IPS DF 19.7 (cell line): ENCODE measurements at places on chromosomes 7 and 10.
A peak's percentile ranks its signal among the peaks of the same experiment; 100 is the strongest.

DNA sequence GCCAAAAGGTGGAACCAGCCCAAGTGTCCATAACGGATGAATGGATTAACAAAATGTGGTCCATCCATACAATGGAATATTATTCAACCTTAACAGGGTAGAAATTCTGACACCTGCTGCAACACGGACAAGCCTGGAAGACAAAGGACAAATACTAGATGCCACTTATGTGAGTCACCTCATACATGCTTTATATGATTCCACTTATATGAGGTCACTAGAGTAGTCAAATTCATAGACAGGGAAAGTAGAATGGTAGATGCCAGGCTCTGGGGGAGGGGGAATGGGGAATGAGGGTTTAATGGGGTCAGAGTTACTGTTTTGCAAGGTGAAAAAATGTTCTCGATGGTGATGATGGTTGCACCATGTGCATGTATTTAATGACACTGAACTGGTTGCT lies 34.0 kb upstream of the CYTH3 start:
- DNase-seq: no peak

DNA sequence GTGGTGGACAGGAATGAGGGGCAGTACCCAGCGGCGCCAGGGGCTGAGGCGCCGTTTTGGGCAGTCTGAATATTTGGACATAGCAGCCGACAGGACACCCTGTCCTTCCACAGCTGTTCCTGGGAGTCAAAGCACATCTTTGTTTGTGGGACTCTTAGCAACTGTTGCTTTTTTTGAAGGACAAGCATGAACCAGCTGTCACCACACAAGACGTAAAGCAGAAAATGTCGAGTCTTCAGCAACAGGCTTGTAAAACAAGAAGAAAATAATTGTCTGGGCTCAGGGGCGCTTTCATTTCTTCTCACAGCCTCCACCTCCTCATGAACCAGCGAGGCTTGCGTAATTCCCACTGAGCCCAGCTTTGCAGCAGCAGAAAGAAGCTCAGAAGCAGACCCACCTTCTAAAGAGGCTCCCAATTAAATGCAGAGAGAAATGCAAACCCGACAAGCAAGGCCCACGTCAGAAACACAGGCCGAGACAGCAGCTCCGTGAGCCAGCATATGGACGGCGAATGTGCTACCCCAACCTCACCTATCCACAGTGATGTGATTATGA lies 68.9 kb upstream of the DNAAF5 start:
- no peak for DNase-seq

DNA sequence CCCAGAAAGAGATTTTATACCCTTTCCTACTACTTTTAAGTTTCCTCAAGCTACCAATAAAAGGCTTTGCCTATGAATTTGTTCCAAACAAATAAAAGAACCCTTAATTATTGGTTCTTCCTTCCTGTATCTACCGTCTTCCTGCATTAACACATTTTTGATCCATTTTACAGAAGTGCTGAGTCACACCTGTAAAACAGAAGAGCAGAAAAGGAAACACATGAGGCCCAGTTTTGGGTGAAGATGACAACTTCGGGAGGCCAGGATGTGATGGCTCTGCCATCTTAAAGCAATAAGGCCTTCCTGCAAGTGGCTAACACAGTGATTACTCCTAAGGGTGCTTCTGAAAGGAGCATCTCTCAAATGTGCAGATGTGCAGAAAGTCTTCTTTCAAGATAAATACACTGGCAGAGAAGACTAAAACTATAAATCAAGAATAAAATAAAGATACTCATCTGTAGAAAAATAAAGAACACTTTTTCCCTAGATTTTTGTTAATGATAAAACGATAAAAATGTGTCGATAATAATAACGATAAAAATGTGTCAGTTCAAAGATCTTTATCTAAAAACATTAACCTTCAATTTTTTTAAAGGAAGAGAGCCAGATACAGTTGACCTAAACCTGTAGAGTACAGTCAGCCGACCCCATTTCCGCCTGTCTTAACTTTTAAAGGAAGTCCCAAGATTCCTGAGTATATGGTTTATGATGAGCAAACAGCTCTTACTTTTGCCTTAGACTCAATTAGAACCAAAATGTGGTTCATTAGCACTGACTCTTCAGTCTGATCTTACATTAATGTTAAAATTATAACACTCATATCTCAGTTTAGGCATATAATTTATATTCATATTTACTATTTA lies 108.6 kb downstream of the UBE2H start:
- DNase-seq: no peak

GRCh38 chr10:131792809-131793208 lies 108.0 kb upstream of the PPP2R2D start:
- DNase-seq: no peak

- DNase-seq: peak; percentile 23
These were observed 188.4 kb downstream of the DGKI start for GRCh38 chr7:137658190-137658900.

DNA sequence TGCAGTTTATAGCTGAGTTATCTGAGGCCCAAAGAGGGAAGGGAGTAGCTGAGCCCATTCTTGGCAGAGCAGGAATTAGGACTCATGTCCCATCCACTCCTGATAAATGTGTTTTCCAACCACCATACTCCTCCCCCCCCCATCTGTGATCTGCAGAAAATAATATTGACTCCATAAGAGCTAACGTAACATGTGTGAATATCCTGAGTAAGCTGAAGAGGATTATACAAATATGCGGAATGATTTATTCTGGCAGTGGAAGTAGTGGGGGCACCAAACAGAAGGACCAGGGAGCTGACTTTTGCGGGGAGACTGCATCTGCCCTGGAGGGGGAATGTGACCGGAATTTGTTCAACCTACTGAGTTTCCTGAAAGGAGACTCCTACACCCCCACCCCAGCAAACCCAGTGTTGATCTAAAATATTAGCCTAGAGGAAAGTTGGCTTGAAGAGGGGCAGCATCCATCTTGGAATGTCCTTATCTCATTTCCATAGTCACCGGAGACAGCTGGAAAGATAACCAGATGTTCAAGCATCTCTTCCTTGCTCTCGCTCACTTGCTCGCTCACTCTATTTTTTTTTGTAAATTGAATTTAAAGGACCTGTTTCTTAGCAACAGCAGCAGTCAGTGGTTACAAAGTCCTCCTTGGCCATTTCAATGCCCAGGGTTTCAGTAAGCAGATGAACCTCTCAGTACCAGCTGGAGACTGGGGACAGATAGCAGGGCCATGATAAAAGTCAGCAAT lies 114.7 kb downstream of the RPS24 start:
- DNase-seq: no peak

DNA sequence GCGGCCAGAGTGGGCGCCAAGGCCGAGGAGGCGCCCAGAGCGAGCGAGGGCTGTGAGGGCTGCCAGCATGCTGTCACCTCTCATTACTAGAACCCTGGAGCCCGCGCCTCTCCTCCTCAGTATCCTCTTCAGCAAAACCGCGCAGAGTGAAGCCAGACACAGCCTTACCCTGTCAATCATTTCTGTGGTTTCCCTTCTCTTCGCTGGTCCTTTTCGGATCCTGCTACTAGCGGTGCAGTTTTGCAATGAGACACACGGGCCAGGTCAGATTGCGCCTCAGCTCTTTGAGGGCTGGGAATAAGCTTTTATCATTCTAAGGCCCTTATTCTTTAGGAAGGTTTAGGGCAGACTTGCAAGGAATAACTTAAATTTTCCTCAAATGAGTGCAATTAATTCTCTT lies 55.5 kb upstream of the FAM171A1 start:
- DNase-seq: no peak

GRCh38 chr7:1372671-1373379 lies 86.4 kb downstream of the MICALL2 start:
- DNase-seq: no peak

DNA sequence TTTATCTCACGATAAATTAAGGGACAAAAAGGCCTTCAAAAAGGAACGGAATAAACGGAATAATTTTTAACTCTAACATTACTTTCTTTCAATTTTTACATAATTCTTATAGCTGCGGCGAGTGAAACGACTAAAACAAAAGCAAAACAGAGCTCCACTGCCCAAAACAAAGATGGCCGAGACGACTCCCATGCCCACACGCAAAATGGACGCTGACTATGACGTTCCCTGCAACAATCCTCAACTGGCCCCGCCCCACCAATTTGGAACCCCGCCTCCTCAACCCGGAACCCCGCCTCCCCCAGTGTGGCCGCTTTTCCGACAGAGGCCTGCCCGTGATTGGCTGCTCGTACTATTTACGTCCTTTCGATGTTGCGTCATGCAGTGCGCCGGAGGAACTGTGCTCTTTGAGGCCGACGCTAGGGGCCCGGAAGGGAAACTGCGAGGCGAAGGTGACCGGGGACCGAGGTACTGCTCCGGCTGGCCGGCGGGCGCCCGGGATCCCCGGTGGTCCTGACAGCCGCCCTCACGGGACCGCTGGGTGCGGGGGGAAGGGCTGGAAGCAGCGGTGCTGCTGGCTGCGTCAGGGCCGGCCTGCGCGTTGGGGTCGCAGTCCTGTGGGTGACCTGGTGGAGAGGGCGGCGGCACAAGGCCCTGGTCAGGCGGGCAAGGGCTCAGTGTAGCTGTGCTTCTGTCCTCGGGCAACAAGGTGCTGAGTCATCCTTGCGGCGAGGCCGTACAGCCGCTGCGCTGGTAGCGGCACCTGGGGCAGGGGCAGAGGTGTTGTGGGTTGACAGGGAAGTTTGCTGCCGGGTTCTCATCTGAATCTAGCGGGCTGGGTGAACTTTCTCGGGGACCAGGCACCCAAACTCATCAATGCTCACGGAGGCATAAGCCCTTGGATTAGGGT lies at the start of gene GHITM:
Gene GHITM, plus strand, starts transcription at position 384 of the 910 bp plus-strand sequence. CDS start 1,992 bp downstream, outside the sequence.
- DNase-seq: peak; percentile 83

- DNase-seq: no peak
These were observed 58.7 kb upstream of the GDF10 start for GRCh38 chr10:47241256-47241655.

DNA sequence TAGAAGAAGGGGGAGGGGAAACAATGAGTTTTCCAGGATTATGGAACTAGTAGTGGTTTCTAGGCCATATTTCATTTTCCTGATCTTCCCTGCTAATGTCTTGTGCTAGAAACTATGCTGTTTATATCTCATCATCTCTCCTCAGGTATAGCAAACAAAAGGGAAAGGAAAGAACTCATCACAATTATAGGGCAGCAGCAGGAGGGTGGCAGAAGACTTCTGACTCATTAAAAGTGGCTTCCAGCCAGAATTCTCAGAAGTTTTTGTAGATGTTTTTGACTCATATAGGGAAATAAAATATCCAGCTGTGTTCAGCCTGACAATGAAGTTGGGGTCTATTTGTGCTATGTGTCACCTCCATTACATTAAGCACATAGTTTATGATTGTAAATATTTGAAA lies 6.5 kb downstream of the AHR start:
- no peak for DNase-seq

DNA sequence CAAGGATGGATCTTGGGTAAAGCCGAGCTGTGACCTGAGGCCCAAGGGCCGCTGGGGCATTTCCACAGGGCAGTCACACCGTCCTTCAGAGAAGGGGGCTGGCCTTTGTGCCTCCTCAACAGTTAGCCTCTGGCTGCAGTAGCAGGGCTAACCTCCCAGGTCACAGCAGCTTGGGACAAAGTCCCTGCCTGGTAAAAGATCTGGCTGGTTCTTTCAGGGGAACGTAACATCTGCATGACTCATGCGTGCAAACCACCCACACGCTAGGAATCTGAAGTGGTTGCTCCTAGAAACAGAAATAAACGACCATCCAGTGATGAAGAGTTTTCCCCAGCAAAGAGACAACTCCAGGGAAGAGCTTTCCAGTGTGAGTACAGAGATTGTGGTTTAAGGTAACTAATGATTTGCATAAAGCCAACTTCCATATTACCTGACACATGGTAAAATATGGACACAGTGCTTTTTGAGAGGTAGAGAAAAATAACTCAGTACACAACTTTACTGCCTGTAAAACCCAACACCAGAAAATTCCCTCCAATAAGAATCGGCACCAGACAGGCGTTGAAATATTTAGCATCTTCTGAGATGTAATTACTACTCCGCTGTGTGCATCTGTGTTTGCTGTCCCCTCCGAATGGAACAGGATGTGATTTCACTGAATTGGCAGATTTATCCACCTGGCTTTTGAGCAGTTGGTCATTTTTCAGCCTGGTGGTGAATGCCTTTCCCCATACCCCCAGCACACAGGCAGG lies 84.9 kb upstream of the ADRB1 start:
- DNase-seq: no peak

GRCh38 chr7:54179321-54180029 lies 362.7 kb upstream of the VSTM2A start:
- DNase-seq: no peak

GRCh38 chr7:28036696-28037095 lies 143.9 kb downstream of the JAZF1 start:
- no peak for DNase-seq

DNA sequence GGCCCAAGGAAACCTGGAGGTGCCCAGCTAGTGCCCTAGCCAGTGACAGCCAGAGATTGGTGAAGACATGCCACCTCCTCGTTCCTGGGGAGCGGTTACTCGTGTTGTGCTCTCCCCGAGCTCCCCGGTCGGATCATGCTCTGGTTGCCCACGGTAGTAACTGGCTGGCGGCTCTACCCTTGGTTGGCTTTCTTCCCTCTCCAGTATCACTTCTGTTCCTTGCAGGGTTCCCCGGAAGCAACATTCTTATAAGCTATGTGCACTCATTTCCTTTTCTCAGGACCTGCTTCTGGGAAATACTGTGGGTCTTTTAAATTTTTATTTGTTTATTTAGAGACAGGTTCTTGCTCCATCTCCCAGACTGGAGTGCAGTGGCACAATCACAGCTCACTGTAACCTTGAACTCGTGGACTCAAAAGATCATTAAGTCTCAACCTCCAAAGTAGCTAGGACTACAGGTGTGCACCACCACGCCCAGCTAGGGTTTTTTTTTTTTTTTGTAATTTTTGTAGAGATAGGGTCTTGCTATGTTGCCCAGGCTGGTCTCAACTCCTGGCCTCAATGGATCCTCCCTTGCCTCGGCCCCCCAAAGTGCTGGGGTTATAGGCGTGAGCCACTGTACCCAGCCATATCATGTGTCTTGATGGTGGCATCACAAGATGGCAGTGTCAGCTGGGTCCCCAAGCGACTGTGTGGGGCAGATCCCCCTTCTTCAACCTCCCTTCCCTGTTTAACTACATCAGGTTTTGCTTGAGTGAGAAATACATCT lies 6.9 kb upstream of the CALHM1 start:
- DNase-seq: no peak

GRCh38 chr7:134585897-134586296 lies 37.0 kb downstream of the AKR1B15 start:
- no peak for DNase-seq
